Stimulated activated CD4-positive, alpha-beta T cell treated with anti-CD3 and anti-CD28 coated beads, TNF-alpha, amount 100 ng/mL, for 1 hour (primary cell): ENCODE measurements at places on chromosomes 2 and 18.

- DNase-seq, result no peak
Measured at GRCh38 chr2:168910330-168910729, 9.2 kb downstream of the G6PC2 start.

DNA sequence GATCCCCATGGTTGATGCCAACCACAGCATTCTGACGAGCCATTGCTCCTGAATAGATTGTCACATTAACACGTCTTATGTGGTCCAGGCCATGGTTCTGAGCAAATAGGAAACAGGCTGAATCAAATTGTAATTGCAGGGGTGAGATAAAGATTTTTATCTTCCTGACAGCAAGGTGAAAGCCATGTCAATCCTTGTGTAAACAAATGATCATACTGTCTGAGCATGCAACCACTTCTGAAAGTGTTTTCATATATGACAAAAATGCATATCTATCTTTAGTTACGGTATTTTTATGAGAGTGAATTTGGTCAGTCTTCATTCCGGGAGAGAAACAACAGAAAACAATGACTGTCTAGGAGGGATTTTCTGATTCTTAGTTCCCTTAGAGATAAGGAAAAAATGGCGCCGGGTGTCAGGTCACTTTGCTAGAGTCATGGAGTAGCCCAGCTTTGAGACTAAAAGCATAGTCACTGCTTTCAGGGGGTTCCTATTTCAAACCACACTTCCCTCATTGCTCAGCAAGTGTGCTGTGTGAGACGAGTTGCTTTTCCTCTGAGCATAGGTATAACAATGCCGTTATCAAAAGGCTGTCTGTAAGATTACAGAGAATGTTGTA is 958.9 kb downstream of the DCDC2C start:
- no peak for DNase-seq

- no peak for DNase-seq
Measured at GRCh38 chr2:231462729-231463465, 1.4 kb downstream of the NCL start.

DNA sequence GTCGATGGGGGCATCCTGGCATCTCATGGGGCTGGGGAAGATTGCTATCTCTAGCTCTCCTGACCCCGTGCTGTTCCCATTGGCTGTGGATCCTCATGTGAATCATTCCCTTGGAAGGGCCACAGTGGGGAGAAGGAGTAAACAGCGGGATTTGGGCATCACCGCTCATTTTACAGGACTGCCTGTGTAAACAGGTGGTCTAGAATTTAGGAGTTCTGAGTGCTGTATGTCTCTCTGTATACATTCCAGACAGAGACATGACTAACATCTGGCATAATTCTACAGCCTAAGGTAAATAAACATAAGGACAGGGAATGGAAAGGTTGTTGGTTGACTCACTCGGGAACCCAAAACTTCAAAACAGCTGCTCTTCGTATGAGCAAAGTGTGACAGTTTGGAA is 92.7 kb downstream of the COPS8 start:
- no peak for DNase-seq

DNA sequence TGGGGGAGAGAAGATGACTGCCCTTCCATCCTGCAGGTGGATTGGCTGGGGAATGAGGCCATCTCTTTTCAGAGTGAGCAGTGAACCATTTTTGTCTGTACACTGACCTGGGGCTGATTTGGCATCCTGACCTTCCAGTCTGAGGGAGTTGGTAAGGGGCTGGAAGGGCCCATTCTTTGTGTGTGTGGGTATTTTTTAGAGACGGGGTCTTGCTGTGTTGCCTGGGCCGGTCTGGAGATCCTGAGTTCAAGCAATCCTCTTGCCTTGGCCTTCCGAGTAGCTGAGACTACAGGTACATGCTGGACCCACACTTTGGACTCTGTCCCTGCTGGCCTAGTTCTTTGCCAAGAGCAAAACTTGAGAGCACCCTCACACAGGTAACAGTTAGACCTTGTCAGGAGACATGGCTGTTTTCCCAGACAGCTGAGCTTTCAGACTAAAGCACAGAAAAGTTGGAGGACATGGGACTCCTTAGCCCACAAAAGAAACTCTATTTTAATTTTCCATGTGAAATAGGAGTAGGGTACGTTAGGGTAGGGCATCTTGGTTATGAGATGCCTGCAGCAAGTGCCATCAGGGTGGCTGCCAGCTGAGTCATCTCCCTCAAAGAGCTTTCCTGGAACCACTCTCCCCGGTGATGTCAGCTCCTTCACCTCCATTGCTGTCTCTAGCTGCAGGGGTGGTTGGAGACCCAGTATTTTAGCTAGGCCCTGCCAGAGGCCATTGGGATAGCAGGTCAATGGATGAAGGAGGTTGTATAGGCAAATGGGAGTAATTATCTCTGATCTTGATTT is 60.7 kb downstream of the DGKD start:
- DNase-seq, result no peak

- no peak for DNase-seq
Measured at GRCh38 chr2:95040426-95040825, 14.9 kb downstream of the MAL start.

GRCh38 chr2:161379740-161380139 is 36.4 kb upstream of the TBR1 start:
- no peak for DNase-seq

DNA sequence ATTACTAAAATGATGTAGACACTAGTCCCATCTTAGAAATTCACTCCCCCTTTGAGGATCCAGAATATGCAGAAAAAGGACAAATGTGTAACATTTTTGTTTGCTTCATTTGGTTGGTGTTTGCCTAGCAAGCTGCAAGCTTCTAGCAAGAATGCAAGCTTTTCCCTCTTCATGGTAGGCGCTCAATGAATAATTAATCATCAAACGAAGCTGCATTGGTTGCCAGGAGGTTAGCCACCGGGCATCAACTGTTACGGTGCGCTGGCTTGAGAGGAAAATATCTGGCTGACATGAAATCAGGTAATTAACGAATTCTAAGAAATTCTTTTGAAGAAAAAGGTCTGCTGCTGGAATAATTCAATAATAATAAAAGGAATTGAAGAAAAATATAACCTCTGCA is 341.0 kb upstream of the KYNU start:
- no peak for DNase-seq

DNA sequence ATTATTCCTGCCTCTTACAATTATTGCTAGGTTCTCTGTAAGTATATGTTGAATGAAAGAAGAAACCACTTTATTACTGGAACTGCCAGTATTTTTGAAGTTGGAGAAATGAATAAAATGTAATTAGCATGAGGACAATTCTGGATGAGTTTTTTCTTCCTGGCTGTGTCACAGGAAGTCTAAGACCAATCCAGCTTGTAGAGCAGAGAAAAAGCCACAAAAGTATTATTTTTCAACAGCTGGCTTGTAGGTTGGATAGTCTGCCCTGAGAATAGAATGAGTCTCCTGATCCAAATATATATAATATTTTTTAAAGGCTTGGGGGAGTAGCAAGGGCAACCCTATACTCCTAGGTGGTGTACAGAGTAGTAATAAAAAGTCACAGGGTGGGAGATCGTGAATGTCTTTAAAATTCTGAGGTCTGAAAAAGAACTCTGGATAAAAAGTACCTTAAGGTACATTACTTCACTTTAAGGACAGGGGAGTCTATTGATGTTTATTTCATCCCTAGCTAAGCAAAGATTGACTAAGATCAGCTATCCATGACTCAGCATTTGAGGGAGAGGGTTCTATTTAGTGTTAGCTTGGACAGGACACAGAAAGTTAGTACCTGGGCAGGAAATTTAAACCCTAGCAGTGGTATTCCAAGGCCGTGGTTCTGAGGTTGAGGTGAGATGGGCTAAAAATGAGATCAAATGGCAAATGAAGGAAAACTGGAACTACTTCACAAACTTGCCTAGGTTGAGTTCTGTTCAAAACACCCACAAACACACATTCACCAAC is 31.7 kb downstream of the SLC40A1 start:
- no peak for DNase-seq

DNA sequence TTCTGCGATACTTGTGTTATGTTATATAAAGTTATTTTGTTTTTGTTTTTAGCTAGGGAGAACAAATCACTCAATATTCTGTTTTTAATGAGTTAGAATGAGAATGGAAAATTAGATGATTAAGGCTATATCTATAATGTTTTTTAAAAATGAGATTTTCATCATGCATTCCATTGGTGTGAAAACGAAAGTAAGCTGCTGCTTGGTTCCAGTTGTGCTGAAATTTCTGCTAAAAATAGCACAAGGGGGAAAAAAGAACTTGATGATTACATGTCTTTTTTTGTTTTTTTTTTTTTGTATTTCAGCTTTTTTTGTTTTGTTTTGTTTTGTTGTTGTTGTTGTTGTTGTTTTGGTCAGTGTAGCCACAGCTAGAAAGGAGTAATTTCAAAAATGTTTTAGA is 242.6 kb upstream of the KCNJ3 start:
- DNase-seq, result no peak

- DNase-seq, result no peak
Measured at GRCh38 chr2:105388971-105389381, 9.9 kb downstream of the FHL2 start.

- DNase-seq, result no peak
Measured at GRCh38 chr2:220240641-220241040, 613.2 kb downstream of the SLC4A3 start.

DNA sequence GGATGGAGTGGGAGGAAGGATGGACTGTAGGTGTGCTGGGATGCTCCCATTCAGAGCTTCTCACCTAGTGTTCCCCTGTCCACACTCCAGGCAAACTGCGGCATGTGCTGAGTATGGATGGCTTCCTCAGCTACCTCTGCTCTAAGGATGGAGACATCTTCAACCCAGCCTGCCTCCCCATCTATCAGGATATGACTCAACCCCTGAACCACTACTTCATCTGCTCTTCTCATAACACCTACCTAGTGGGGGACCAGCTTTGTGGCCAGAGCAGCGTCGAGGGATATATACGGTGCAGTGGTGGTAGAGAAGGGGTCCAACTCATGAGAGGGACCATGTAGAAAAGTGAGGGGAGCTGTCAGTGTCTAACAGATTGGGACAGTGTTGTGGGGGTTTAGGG is 20.2 kb downstream of the PLCD4 start:
- DNase-seq, result no peak

GRCh38 chr2:221377066-221377465 is 195.0 kb downstream of the EPHA4 start:
- no peak for DNase-seq

DNA sequence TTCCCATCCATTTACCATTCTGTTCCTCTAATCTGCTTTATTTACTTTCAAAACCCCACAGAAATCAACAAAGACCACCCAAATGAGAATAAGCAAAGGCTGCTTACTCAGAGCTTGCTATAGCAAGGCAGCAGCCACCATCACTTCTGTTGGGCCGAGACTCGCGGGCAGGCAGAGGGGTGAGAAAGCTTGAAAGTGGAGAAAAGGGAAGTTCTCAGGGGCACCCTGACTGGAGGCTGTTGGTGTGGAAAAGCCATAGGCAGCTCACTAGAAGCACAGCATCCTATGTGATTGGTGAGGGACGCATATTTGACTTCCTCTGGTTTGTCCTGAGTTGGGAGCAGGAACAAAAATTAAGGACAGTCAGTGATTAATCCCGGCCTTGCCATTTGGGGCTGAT is 269.7 kb upstream of the THSD7B start:
- DNase-seq, result no peak
